Urinary bladder (tissue), 4 donors: ENCODE measurements at places on chromosomes 13 and 19. TPM values are rescaled to one million over a fixed set of nuclear protein-coding genes. Genes with fewer than 3 reads are reported as not detected.

DNA sequence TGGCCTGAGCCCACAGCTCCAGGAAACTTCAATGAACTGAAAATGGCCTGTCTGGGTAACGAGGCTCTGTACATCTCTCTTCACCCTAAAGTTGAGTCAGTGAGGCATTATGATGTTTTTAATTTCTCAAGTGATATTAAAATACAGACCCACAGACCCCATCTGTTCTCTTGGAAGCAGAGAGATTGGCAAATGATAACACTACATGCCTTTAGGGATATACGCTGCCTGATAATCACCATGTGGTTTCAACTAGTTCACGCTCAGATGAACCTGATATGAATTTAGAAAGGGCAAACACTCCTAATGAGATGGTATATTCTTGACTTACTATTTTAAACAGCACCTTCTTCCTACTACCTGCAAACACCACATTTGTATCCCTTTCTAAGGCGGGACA, 127.5 kb downstream of the RFC3 start:
- no peak for DNase-seq

DNA sequence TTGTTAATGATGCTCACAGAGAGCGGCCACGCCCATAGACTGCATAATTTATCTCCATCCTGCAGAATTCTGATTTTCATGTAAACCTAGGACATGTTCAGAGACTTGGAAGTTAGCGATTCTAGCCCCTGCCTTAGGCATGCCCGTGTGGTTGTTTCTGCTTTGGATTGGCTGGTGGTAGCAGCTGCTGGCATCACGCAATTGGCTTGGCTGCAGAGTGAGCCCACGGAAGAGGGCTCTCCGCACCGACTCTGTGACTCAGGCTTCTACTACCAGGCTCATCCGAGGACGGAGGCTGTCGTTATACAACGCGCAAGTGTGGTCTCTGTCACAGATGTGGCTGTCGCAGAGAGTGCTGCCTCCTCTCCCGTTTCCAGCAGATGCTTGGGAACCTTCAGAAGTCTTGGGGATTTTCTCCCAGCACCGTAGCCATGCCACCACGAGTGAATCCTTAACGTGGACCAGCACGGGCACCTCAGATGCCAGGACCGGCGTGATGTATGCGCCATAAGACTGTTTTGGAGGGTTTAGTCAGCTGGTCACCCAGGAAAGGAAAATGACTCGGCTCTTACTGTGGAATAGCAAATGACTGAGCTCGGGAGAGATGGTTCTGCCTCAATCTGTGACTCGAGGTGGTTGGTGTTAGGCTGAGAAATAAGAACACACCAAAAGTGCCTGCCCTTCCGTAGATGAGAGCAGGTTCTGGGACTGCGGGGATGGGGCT, 61.0 kb upstream of the F7 start:
- no peak for DNase-seq

DNA sequence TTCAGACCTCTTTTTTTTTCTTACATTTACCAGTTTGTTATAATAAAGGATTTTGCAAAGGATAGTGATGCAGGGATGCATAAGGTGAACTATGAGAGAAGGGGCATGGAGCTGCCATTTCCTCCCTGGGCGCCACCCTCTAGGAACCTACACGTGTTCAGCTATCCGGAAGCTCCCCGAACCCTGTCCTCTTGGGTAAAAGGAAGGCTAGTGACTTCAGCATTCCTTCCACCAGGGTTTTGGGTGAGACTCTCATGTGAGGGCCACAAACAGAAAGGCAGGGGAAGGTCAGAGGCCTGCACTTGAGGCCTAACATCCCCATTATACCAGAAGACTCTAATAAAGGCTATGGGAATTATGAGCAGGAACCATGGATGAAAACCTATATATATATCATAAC, 57.3 kb downstream of the IFT88 start:
- DNase-seq, result no peak

- DNase-seq, result no peak
Observed at GRCh38 chr19:38544569-38545315, 73.0 kb downstream of the MAP4K1 start.

- no peak for DNase-seq
Observed at GRCh38 chr19:2261438-2262172, 5.4 kb upstream of the JSRP1 start.

DNA sequence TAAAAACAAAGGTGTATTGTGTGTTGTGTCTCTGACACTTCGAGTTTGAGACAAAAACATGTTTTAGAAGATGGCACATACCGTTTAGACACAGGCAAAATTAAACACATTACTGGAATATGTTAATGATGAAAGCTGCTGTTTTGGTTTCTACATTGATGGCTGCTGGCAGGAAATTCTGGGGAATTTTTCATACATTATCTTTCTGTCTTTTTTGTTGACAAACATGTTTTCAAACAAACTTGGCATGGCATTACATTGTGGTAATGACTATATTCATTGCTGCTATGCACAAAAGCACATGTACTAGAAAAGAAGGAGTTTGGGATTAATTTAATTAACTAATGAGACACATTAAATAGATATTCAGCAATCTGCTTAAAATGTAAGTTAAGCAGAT, 1187.6 kb downstream of the OLFM4 start:
- no peak for DNase-seq

- no peak for DNase-seq
Observed at GRCh38 chr13:100608906-100609305, 20.3 kb upstream of the GGACT start.

HSD11B1L gene
- 3.6 TPM for total RNA-seq

FUT1 gene
- 1.6 TPM for total RNA-seq

CYP2S1 gene
- total RNA-seq, result 0.53 TPM

ANGPTL8 gene
- total RNA-seq, result not detected

ZNF578 gene
- total RNA-seq, result 10.7 TPM

LILRB3 gene
- 2.9 TPM for total RNA-seq

DDA1 gene
- total RNA-seq, result 8.0 TPM

ZIC5 gene
- total RNA-seq, result not detected

MAG gene
- total RNA-seq, result 6.1 TPM

KLK14 gene
- total RNA-seq, result not detected

ZNF792 gene
- 12.5 TPM for total RNA-seq
